ENCODE measurements at places on chromosomes 5 and 9.

GRCh38 chr5:43020399-43020746 lies 19.7 kb downstream of the ANXA2R start:
- DNase-seq, result peak; percentile 21

- DNase-seq, result no peak
Measured at GRCh38 chr9:114369216-114370130, 18.3 kb downstream of the AKNA start.

GRCh38 chr5:51131266-51131665 lies 252.0 kb upstream of the ISL1 start:
- no peak for DNase-seq

DNA sequence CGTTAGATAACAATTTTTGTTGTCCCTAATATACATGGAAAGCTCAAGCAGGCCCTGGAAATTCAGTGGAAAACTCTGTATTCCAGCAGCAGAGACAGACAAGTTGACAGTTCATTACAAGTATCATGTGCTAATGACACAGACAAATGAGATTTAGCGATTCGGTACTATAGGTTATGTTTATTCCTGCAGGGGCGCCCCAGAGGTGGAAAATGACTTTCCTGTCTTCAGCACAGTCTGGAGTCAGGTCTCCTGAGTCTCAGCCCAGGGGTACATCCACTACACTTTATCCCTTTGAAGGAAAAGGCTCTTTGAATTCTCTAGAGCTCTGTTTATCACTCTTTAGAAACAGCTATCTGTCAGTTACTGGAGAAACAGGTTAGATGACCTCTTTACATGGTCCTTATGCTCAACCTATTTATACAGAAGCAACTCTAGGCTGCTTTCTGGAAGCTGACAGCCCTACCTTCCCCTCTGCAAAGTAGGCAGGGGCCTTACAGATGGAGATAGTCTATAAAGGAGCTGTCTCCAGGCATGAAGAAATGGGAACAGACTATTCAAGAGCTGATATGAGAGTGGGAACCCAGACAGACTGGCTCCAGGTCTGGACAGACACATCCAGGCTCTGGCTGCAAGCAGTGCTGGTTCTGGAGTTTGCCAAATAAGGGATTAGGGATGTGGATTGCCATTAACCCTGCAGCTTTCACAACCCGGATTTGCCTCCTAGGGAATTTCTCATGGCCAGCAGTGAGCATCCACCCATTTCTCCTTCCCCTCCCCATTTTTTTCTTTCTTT lies 7.2 kb upstream of the SLC31A2 start:
- no peak for DNase-seq

DNA sequence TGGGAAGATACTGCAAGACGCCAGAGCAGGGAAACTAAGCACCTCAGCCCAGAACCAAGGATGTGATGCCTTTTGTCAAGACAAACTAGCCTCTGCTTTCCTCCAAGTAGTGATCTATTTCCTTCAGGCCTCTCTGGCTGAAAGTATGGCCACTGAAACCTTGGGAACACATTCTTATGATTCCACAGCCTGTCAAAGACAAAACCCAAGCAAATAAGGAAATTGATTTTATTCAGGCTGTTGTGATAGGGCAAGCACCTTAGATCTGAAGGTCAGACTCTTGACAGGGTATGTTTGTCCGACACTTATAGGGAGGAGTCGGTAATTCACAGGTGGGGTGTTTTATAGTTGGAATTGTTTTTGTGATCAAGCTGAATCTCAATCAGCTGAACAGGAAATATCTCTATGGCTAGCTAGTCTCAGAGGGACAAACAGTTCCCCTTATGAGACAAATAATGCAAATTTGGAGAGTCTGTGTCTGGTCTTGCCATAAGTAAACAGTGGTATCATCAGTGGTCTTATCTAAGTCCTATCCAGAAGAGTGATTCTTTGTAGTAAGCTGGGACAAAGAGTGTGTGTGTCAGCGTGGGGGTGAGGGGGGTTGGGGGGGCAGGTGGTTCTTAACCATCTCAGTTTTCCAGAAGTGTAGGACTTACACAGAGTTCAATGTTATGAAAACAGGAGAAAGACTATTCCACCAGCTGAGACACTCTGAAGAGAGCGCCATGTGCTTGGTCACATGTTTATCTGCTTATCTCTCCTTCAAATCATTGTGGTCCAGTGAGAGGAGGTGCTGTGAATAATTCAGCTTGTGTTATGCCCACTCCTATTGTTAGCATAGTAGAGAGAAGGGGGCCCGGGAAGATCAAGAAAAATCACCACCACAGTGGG lies 6.7 kb upstream of the ZCCHC10 start:
- no peak for DNase-seq

- no peak for DNase-seq
Measured at GRCh38 chr9:13919401-13919800, 394.5 kb downstream of the NFIB start.

- DNase-seq, result no peak
Measured at GRCh38 chr5:124461941-124462340, 284.5 kb downstream of the ZNF608 start.

- no peak for DNase-seq
Measured at GRCh38 chr9:129054163-129054851, 17.9 kb downstream of the MIGA2 start.

DNA sequence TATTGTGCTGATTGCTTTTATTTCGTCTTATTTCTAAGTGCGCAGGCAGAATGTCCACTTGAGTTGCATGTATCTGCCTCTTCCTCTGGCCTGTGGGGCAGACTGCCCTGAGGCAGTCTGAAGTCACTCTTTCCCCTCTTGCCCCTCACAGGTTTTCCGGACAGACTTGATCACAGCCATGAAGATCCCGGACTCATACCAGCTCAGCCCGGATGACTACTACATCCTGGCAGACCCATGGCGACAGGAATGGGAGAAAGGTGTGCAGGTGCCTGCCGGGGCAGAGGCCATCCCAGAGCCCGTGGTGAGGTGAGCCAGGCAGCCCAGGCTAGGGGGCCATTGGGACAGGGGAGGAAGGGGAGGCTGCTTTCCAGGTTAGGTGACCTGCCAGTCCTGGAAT lies 26.4 kb downstream of the JADE2 start:
- no peak for DNase-seq

GRCh38 chr9:31983895-31984294 lies 400.5 kb upstream of the ACO1 start:
- DNase-seq, result no peak

GRCh38 chr5:170573660-170574059 lies 69.8 kb downstream of the KCNIP1 start:
- no peak for DNase-seq

- no peak for DNase-seq
Measured at GRCh38 chr5:159010661-159011442, 88.9 kb downstream of the EBF1 start.

- no peak for DNase-seq
Measured at GRCh38 chr9:134330590-134330989, 4.3 kb downstream of the RXRA start.

- no peak for DNase-seq
Measured at GRCh38 chr9:4026905-4027304, 273.0 kb downstream of the GLIS3 start.

- peak; percentile 95 for DNase-seq
Measured at GRCh38 chr5:181260720-181261319, at the start of gene TRIM52. TSS of gene TRIM52 (minus strand) at chr5:181261143. CDS start at chr5:181260813, 330 bp downstream.

GRCh38 chr5:56745864-56746263 lies 69.5 kb upstream of the MAP3K1 start:
- DNase-seq, result no peak

GRCh38 chr5:173278641-173279040 lies 43.6 kb upstream of the NKX2-5 start:
- DNase-seq, result no peak

- no peak for DNase-seq
Measured at GRCh38 chr5:151082282-151082902, 1.6 kb upstream of the TNIP1 start.

- DNase-seq, result no peak
Measured at GRCh38 chr9:131534721-131535237, 3.7 kb upstream of the UCK1 start.

- peak; percentile 41 for DNase-seq
Measured at GRCh38 chr5:163916376-163916775, 411.0 kb downstream of the MAT2B start.

DNA sequence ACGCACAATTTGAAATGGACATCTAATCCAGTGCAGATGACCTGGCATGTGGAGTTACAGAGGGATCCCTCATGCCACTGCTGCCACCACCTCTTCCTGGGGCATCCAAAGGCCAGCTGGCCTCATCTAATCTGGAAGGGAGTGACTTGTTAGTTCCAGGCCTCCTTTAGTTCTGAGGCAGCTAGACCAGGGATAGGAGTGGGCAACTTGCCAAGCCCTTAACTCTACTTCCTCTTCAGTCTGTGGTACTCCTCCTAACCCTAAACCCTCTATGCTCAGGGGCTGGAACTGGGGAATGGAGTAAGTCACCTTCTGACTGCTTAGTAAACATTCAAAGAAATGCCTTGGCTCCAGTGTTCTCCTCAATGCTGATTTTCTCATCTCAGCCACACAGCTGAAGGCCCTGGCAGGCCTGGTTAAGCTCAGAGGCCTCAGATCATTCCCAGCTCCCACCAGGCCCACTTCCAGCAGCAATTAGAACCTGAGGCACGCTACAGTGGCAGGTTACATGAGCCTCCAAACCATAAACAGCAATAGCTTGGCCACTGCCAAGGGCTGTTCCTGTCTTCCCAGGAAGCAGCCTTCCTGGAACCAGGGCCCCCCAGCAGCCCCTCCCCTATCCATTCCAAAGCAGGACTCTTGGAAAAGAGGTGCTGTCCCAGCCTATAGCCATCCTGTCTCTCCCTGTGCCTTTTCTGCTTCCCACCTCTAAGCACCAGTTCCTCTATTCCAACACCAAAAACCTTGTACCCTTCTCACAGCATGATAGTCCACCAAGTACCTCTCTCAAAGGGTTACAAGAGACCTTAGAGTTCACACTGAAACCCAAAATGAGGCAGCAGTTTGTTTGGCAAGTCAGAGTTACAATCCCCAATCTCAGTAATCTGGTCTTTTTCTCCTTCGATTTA lies 2.0 kb downstream of the EIF4EBP3 start:
- DNase-seq, result peak; percentile 45

- peak; percentile 83 for DNase-seq
Measured at GRCh38 chr5:135560858-135561257, 17.9 kb downstream of the CXCL14 start.

- no peak for DNase-seq
Measured at GRCh38 chr5:95643152-95643551, 3.4 kb upstream of the RFESD start.

- no peak for DNase-seq
Measured at GRCh38 chr5:113274836-113275414, 159.9 kb downstream of the TSSK1B start.

GRCh38 chr5:3424946-3425345 lies 170.7 kb upstream of the IRX1 start:
- no peak for DNase-seq

GRCh38 chr5:109388407-109388806 lies 21.4 kb downstream of the PJA2 start:
- no peak for DNase-seq

- DNase-seq, result no peak
Measured at GRCh38 chr9:83483223-83483622, 55.0 kb downstream of the FRMD3 start.

- no peak for DNase-seq
Measured at GRCh38 chr5:87300744-87301143, 33.1 kb downstream of the RASA1 start.

DNA sequence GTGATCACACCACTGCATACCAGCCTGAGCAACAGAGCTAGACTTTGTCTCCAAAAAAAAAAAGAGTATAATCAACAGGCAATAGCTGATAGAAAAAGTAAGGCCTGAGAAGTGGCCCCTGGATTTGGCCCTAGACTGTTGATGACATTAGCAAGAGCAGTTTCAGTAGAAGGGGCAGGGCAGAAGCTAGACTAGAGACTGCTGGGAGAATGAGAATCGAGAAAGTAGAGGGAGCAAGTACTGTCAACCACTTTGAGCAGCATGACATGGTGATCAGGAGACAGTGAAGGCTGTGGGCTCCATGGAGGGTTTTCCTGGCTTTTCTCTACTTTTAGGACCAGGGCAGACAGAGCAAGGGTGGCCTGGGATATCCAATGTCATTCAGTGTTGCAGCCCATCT lies 34.9 kb upstream of the B4GALT1 start:
- DNase-seq, result no peak

DNA sequence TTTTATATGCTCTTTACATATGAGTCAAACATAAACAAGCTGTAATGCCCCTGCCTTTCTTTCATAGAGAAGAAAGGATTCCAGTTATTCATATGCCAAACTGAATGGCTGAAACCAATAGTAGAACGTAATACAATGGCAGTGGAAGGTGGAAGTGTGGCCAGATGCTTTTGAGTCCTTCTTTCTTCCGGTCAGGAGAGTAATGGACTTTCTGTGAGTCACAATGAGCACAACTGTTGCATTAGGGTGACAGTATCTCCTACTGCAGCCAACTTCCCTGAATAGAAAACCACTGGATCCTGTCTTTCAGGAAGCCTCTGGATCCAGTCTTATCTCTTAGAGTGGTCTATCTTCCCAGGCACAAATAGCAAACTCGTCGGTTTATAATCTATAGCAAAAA lies 855.2 kb downstream of the MAT2B start:
- no peak for DNase-seq

GRCh38 chr9:98380065-98380681 lies 124.7 kb upstream of the TBC1D2 start:
- DNase-seq, result no peak

- DNase-seq, result no peak
Measured at GRCh38 chr5:1911773-1912235, 29.1 kb upstream of the IRX4 start.

GRCh38 chr5:97167435-97167834 lies 15.6 kb downstream of the RIOK2 start:
- no peak for DNase-seq

All from hematopoietic multipotent progenitor cell (in vitro differentiated cells).